ENCODE measurements at places on chromosomes 16 and 17.

DNA sequence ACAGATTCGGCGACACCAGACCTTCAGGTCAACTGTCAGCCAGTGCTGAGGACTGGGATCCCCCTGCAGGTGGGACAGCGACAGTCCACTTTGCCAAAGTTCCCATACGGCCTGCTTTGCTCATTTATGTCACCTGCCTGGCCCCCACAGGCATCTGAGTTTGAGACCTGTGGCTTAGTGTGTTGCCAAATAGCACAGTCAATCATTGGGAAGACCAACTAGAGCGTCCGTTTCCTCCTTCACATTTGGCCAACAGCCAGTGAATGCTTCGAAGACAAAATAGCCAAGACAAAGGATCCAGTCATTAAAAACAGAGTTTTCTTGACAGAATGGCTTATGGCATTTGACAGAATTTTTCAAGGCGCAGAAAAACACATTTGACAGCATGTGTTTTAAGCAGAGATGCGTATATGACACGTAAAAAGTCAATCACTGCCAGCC, 113.8 kb downstream of the ABCC12 start:
- DNase-seq, result no peak

GRCh38 chr17:28760601-28761562, 17.1 kb downstream of the TRAF4 start:
- DNase-seq, result peak; percentile 52

GRCh38 chr16:76780556-76780955, 410.4 kb upstream of the MON1B start:
- no peak for DNase-seq

- no peak for DNase-seq
Observed at GRCh38 chr17:49997301-49997650, 2.3 kb upstream of the DLX3 start.

GRCh38 chr17:61442136-61442775, 10.0 kb upstream of the TBX4 start:
- DNase-seq, result no peak

GRCh38 chr16:68744744-68745280, 7.7 kb downstream of the CDH1 start:
- DNase-seq, result no peak

GRCh38 chr16:6926762-6927161, 405.9 kb upstream of the RBFOX1 start:
- DNase-seq, result no peak

DNA sequence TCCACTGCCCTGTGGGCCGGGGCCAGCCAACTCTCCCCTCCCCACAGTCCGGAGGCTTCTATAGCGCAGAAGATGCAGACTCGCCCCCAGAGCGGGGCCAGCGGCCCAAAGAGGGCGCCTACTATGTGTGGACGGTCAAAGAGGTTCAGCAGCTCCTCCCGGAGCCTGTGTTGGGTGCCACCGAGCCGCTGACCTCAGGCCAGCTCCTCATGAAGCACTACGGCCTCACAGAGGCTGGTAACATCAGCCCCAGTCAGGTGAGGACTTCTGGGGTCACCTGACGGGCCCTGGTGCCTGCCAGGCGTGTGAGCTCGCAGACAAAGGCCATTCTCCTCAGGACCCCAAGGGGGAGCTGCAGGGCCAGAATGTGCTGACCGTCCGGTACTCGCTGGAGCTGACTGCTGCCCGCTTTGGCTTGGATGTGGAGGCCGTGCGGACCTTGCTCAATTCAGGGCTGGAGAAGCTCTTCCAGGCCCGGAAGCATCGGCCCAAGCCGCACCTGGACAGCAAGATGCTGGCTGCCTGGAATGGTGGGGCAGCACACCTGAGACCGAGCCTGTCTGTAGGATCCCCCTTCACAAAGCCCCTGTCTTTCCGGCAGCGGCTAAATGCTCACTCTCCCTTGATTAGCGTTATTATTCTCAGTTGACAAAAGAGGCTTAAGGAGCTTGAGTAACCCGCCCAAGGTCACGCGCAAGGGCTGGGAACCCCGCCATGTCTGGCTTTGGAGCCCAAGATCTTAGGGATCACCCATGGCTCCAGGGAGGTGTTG, 3.9 kb downstream of the SPATA20 start:
- peak; percentile 29 for DNase-seq

DNA sequence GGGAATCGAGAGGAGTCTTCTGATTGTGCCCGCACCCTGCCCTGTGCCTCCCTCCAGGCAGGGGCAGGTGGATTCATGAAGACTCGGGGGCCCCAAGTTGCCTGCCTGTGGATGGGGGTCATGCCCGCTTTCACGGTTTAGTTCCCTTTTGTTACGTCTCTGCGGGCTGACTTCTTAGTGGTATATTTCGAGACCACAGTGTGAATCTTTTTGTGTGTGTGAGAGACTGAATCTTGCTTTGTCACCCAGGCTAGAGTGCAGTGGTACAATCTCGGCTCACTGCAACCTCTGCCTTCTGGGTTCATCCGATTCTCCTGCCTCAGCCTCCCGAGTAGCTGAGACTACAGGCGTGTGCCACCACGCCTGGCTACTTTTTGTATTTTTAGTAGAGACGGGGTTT, 18.1 kb upstream of the RNF213 start:
- DNase-seq, result no peak

- DNase-seq, result no peak
Observed at GRCh38 chr16:84455031-84455430, 49.4 kb downstream of the MEAK7 start.

DNA sequence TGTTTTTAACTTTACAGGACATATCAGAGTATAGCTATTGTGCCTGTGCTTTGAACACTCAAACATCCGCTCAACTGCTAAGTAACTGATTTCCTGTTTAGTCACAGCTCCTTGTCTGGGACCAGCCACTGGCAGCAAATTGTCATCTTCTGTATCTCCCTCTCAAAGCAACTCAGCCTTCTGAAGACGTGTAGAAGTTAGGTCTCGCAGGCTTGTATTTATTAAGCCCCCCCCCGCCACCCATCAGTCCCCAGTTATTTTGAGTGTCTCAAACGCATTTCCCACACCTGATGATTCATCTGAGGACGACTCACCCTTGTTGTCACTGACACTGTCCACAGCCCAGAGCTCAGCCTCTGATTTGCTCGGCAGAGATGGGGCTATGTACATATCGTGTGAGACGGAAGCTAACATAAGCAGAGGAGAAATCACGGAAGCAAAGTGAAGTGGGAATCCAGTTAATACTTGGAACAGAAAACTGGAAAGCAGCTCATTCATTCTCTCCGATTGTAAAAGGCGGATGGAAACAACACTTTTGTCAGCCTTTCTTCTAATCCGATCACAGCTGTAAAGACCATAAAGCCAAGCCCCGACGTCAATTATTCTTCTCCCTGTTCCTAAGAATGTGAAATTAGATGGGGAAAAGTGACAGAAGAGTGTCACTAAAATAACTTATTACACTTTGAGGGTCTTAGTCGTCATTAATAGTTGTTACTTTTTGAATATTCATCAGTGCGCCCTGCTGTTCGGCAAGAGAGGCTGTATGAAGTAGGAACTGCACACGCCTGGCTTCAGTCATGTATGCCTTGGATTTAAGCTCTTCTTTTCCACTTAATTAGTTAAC, 64.2 kb downstream of the PITPNC1 start:
- DNase-seq, result peak; percentile 62

- DNase-seq, result no peak
Observed at GRCh38 chr16:19883966-19884485, 622 bp downstream of the GPRC5B start.

DNA sequence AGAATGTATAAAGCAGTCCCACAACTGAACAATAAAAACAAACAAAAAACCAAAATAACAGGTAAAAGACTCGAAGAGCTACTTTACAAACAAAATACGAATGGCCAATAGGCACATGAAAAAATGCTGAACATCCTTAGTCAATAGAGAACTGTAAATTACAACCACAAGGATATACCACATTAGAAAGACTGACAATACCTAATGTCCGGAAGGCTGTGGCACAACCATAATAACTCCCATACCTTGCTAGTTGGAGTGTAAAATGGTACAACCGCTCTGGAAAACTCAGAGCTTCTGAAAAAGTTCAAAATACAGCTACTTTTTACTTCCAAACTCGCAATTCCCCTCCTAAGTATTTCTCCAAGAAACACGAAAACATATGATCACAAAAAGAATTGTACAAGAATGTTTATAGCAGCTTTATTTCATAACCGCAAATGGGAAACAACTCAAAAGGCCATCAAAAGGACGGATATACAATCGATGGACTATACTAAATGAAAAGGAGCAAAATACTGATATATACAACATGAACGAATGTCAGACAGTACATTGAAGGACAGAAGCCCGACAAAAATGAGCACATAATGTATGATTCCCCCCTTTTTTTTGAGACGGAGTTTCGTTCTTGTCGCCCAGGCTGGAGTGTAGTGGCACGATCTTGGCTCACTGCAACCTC, 2.3 kb downstream of the TP53 start:
- no peak for DNase-seq

GRCh38 chr16:78900044-78900811, 700.3 kb downstream of the MAF start:
- DNase-seq, result no peak

DNA sequence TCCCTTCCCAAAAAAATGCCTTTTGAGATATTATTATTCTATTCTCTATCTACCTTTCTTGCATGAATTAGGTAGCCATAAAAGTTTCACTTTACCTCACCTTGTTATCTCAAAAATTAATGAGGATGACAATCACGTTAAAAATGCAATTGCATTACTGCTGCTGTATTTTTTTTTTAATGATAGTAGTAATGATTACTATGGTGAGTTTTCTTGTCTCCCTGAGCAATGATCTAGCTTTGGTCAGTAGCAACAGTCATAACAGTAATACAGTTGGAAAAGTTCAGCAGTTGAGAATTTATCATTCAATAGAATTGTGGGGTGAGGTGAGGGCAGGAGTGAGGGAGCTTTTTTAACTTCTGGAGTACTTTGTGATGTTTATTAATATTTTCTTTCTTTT, at the start of gene EFCAB5:
EFCAB5 (plus strand) TSS at position 301 of the 400 bp plus-strand sequence. CDS start 163 bp downstream, outside the sequence.
- DNase-seq, result no peak

DNA sequence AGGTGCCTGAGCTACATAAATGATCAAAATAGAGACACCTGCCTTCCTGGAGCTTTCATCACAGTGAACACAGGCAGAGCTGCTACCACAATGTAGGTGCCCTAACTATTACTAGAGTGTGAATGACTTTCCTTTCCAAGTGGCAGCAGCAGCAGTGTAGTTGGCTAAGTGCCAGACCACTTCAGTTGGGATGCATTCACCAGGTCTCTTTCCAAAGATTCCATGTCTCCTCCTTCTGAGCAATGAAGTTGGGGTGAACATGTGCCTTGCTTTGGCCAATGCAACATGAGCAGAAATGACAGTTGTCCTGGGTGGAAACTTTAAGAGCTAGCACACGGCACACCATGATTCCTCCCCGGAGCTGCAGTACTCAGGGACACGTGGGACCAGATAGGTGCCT, 23.3 kb upstream of the CACNG4 start:
- no peak for DNase-seq

DNA sequence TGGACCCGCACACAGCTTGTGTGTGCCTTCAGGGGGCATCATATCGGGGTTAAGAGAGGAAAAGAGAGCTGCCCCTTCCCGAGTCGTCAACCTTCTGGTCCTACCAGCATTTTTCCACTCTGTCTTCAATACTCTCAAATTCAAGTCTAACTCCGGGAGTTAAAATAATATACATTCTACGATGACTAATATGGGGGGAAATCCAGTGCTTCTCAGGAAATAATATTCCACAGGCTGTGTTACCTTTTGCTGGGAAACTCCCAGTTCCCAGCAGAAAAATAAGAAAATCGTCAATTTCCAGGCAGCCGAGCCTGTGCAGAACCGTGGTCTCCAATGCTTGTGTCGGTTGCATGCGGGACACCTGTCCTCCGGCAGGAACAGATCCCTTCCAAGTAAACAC, 105.0 kb upstream of the FOXF1 start:
- DNase-seq, result no peak

DNA sequence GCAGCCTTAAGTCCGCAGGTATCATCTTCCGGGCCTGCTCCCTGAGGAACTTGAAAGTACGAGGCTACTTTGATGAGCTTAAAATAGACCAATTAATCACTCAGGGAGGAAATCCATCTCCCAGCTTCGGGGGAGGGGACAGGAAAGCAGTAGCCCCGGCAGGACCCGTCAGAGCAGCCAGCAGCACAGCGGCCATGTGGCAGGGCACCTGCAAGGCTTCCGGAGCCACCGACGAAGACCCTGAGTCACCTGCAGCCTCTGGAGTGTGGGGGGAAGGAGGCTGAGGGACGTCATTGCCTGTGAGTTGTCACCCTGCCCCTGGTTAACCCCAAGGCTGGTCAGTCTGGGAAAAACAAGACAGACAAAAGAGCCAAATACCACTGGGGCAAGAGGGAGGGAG, 4.4 kb upstream of the CYB561 start:
- no peak for DNase-seq

DNA sequence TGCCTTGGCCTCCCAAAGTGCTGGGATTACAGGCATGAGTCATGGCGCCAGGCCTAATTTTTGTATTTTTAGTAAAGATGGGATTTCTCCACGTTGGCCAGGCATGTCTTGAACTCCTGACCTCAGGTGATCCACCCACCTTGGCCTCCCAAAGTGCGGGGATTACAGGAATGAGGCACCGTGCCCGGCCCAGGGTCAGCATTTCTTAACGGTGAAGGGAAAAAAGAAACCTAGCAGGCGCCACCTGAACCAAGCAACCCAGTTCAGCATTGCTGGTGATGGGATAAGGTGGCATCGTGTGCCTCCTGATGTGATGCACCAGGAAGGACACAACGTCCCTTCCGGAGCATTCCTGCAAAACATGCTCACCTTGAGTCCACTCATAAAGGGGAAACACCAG, 2.2 kb upstream of the CLCN7 start:
- no peak for DNase-seq

DNA sequence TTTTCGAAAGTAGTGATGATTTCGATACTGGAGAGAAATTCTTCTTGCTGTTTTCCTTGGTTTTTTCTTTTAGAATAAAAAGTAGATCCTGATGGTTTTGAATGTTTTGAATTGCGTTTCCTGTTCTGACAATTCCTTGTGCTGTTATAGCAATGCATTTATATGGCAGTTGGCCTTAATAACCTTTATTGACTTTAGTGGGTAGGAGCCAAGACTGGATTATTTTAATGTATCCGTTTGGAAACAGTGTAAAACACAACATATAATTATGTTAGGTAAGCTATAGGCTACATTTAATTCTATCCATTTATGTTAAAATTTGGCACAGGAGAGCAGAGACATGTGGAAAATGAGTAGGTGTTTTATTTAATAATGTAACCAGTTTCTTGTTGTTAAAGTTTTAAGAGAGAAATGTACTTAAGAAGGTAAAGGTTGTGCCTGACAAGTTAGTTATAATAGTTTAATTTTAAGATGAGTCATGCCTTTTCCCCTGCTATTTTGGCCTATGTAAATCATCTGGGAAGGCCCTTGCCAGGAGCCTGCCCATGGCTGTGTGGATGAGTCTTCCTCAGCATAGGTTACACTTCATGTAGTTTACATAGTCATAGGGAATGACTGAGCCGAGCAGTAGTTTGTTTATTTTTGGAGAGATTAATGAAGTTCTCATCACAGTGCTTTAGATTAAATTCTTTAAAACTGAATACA, 189.9 kb downstream of the FTO start:
- no peak for DNase-seq
